ENCODE measurements at places on chromosomes 12 and 14.

GRCh38 chr14:55133416-55133815 is 4.4 kb downstream of the LGALS3 start:
- no peak for DNase-seq

GRCh38 chr12:79128956-79129355 is 264.4 kb downstream of the SYT1 start:
- DNase-seq: no peak

GRCh38 chr12:120413901-120414695 is 23.8 kb upstream of the COX6A1 start:
- no peak for DNase-seq

- DNase-seq: no peak
Measured at GRCh38 chr12:78929075-78929418, 64.5 kb downstream of the SYT1 start.

DNA sequence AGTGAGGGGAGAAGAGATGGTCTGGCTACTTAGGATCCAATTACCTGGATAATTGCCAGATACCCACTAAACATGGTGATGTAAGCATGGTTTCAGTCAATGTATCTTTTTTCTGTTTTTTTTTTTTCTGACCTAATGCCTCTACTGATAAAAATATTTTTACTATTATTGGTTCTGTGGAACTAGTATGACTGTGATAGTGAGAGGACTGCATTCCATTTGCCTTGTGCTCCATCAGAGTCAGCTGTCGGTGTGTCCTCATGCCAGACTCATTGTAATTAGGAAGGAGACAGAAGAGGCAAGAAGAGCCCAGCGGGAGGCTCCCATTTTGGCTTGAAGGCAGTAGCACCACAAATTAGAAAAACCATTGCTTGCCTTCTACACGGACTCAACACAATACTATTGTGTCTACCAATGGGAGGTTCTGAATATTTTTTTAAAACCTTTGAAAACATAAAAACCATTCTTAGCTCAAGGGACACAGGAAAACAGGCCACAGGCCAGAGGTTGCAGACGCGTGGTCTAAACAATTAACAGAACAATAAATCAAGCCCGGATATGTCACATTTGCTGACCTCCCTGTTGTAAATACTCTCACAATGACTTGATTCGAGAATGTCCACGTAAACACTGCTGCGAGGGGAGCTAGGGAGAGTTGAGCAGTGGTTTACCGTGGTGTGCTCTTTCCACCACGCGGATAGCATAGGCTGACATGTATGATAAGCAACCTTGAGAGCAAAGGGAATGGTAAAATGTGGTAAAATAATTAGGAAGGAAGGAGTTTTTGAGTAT is 13.5 kb upstream of the DCP1B start:
- DNase-seq: no peak

DNA sequence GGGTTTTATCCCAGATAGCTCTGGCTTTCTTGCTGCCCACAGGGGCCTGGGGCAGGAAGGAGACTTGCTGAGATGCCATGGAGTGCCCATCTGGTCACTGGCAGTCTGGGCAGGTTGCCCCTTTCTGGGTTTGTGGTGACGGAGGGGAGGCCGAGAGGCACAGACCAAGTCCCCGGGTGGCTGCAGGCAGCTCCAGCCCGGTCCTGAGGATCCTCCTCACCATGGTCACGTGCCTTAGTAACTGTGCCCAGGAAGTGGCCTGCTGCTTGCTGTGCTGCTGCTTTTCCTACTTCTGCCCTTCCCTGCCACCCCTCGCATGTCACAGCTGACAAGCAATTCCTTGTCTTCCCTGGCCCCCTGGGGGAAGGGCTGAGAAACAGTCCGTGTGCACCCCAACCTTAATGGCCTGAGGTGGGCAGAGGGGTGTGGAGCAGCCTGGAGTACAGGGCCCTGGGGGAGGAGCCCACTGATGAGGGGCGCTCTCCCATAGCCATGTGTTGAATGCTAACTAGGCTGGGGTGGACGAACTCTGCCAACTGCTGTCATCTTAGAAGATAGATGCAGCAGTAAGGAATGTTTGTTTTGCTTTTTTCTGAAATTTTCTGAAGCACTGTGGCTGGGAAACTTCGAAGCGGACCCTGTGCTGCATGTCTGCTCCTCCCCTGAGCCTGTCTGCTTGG is 54.9 kb upstream of the SRSF5 start:
- DNase-seq: no peak

DNA sequence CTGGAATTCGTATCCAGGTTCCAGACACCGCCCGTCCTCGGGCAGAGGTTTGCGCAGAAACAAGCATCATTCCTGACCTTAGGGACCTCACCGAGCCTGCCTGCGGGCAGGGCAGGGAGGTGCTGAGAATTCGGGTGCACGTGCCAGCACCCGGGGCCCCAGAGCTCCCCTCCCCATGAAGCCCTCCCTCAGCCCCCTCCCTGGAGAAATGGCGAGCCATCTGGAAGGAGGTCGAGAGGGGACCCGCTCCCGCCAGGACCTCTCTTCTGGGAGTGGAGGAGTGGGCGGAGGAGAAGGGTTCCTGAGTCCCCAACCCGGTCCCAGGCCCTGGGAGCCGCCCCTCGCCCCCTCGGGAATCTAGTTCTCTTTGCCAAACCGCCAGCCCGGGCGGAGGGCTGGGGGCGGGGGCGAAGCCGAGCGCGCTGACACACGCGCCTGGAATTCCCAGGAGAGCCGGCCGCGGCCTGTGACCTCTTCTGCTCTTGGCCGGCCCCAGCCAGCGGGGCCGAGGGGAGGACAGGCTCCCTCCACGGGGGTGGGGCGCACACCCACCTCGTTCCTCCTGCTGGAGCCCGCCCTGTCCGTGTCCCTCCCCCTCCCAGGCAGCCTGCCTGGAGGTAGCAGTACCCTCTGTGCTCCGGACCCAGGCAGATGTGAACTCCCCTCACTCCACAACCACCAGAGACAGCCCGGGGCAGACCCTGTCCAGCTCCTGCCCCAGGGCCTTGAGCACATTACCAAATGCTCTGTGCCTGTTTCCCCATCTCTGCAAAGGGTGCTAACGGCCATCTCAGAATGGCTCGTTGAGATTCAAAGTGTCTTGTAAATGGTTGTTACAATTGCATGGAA is 23.0 kb upstream of the GPR132 start:
- DNase-seq: no peak

DNA sequence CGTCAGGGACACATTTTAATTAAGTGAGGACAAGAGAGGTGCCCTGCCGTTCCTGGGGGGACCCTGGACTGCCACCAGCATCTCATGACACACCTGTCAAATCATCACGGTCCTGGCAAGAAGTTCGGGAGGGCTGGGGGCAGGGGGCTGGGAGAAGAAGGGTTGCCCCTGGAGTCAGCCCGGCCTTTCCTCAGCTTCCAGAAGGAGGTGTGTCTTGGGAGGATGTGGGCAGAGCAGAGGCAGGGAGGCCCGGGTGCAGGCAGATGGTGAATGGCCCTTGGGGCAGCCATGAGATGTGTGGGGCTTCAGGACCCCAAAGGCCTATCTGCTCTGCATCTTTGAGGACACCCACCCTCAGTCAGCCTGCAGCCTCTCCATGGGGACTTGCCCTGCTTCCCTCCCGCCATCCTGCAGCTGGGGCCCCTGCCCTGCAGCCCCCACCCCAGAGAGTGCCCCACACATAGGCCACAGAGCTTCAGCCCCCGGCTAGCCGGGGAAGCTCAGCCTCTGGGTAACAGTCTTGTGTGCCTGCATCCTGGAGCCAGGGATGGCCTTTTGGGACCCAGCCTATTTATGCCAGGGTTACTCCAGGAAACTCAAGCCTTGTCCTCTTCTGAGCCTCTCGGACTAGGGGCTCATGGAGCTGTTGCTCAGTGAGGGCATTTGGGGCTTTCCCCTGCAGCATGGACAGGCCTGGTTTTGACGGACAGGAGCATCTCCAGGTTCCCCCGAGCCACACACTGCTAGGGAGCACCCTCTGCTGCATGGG is 178.5 kb downstream of the KIF26A start:
- DNase-seq: no peak

DNA sequence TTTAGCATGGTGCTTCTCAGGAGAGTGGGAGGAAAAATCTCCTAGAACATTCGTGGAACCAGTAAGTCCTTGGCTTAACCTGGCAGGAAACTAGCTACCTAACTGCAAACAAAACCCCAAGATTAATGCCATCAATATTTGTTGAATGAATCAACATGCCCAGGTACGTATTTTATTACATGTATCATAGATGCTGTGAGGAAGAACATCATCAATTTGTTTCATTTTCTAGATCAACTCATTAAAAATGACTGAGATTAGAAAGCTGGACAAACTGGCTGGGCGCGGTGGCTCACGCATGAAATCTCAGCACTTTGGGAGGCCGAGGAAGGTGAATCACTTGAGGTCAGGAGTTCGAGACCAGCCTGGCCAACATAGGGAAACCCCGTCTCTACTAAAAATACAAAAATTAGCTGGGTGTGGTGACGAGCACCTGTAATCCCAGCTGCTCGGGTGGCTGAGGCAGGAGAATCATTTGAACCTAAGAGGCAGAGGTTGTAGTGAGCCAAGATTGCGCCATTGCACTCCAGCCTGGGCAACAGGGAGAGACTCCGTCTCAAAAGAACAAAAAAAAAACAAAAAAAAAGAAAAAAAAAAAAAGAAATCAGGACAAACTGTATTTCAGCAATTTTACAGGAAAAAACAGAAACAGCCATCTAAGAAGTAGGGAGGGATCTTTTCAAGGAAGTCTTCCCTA is 88.7 kb downstream of the NTN4 start:
- DNase-seq: no peak

GRCh38 chr14:54669721-54670561 is 103.0 kb downstream of the SAMD4A start:
- no peak for DNase-seq

GRCh38 chr14:20550926-20551325 is 9.9 kb downstream of the RNASE9 start:
- no peak for DNase-seq

GRCh38 chr14:24937300-24937699 is 112.6 kb downstream of the STXBP6 start:
- DNase-seq: no peak

DNA sequence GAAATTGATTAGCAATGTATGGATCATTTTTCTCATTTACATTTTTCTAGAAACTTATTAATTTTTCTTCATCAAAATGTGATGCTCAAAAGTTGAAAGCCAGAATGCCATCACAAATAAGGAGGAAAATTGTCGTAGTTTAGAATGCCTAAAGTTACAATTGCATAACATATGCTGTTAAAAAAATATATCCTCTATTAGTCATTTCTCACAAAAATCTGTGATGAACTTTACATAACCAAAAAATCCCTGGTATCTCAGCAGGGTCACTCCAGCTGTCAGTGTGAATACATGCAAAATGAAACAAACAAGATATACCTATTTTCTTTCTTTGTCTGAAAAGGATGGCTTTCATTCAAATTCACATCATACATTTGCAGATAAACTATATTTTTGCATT is 358.9 kb downstream of the PAWR start:
- no peak for DNase-seq

GRCh38 chr14:22505697-22506377 is 83.2 kb downstream of the DAD1 start:
- DNase-seq: no peak

DNA sequence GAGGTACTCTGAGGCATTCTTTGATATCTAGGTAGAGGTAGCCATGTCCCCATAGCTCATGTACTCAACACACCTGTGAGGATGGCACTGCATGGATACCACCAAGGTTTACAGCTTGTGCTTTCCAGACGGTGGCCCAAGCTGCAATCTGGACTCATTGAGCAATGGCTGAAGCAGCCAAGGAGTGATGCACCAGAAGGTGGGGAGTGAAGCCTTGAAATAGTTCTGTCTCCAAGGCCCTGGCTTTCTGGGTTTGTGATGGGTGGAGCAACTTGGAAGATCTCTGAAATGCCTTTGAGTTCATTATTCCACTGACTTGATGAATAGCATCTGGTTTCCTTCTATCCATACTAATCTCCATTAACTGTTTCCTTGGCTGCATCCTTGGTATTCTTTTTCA is 290.0 kb upstream of the NOVA1 start:
- no peak for DNase-seq

DNA sequence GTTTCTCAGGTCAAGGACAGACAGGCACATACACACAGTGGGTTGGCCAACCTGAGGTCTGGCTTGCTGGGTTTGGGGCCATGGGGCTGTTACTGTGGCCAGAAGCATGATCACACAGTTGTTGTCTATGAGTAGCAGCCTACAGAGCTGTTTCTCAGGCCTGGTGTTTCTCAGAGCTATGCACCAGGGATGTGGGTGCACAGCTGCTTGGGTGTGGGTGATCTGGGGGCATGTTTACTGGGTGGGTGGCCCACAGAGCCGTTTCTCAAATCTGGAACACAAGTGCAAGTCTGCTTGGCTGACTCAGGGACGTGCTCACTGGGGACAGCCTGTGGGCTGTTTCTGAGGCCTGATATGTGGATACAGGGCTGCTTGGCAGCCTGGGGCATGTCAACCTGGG is 23.1 kb upstream of the PALS1 start:
- no peak for DNase-seq

DNA sequence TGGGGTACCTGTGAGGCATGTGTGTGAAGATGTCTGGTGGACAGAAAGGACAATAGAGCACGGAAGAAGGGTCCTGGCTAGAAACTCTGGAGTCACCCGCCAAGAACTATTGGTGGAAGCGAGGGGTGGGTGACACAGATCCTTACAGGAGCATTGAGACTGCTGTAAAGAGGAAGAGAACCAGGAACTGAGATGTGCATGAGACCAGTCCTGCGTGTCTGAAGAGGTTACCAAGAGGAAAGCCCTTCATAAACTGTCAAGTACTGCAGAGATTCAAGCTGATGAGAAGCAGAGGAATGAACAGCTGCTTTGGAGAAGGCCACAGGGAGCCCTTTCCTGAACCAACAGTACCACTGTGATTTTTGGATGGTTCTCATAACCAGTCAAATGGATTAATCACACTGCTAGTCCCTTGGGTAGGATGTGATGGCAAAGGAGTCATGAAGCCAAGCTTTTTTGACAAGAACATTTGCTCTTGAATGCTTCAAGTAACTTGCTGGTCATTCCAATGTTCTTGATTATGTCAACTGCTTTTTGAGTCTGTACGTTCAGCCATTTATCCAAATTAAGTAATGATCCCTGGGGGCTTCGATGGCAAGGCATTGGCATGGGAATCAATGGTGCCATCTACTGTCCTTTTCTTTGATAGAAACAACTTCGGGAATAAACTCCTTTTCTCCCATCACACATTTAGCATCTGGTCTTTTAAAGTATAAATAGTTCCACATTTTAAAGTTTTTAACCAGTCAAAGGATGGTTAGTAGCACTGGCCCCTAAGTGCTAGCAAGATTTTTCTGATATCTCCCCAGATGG is 42.9 kb downstream of the GPR135 start:
- no peak for DNase-seq

DNA sequence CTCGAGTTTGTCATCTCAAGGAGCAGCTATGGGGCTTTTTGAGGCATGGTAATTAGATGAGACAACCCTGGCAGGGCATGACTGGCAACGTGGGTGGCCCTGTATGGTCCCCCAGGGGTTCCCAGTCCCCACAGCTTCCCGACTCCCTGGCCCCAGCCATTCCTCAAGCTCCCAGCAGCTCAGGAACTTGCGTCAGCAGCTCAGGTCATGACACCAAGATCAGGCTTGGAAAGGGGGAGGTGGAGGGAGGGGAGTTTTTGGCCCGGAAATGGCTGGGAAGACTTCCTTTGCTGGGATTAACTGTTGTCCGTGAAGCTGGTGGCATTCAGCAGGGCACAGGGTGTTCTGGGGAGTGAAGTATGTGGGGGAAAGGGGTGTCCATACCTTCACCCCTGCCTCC is 10.4 kb upstream of the NRIP2 start:
- DNase-seq: no peak

GRCh38 chr14:45135156-45135555 is 574 bp upstream of the FANCM start:
- DNase-seq: no peak

All from cortex of kidney (tissue), 1 donor.